ENCODE measurements at places on chromosomes 4 and X. TPM values are rescaled to one million over a fixed set of nuclear protein-coding genes. Genes with fewer than 3 reads are reported as not detected.

Gene RNF175
- polyA plus RNA-seq = 4.1 TPM

Gene IRF2
- 37.9 TPM for polyA plus RNA-seq

Gene PDZD4
- polyA plus RNA-seq = 6.8 TPM

Gene GALNT7
- 37.1 TPM for polyA plus RNA-seq

Gene P2RY10
- 0.15 TPM for polyA plus RNA-seq

Gene CYLC1
- not detected for polyA plus RNA-seq

Gene EGF
- 3.8 TPM for polyA plus RNA-seq

Gene MBNL3
- polyA plus RNA-seq = 30.6 TPM

Gene SPANXN4
- polyA plus RNA-seq = not detected

Gene INTS6L
- 23.2 TPM for polyA plus RNA-seq

Gene PROM1
- polyA plus RNA-seq = 39.6 TPM

Gene ITM2A
- 89.1 TPM for polyA plus RNA-seq

Gene VSIG1
- polyA plus RNA-seq = 0.90 TPM

Gene NLGN4X
- polyA plus RNA-seq = 13.7 TPM

Gene TCEAL7
- polyA plus RNA-seq = 48.4 TPM

Gene CHIC1
- 10.9 TPM for polyA plus RNA-seq

Gene GABRA4
- 0.04 TPM for polyA plus RNA-seq

Gene ARHGEF38
- polyA plus RNA-seq = 3.7 TPM

Gene PAGE1
- polyA plus RNA-seq = not detected

Gene RAB33A
- 0.65 TPM for polyA plus RNA-seq

Gene FANCB
- 3.8 TPM for polyA plus RNA-seq

Gene ARHGAP24
- 130 TPM for polyA plus RNA-seq

Gene RBM46
- 0.10 TPM for polyA plus RNA-seq

Gene ARX
- polyA plus RNA-seq = not detected

Gene SLC7A11
- 2.2 TPM for polyA plus RNA-seq

Gene DRP2
- 1.9 TPM for polyA plus RNA-seq

Gene AIFM1
- polyA plus RNA-seq = 97.6 TPM

Gene EMCN
- polyA plus RNA-seq = 143 TPM

Gene PSAPL1
- not detected for polyA plus RNA-seq

Gene TIGD2
- polyA plus RNA-seq = 13.4 TPM

Gene ATP2B3
- polyA plus RNA-seq = 0.14 TPM

Gene P2RY8
- polyA plus RNA-seq = 1.5 TPM

Gene TEX13B
- polyA plus RNA-seq = not detected

Gene MAP7D2
- 3.5 TPM for polyA plus RNA-seq

Gene SCARB2
- 168 TPM for polyA plus RNA-seq

Gene AKAP4
- 0.12 TPM for polyA plus RNA-seq

Gene DCTD
- polyA plus RNA-seq = 121 TPM

Gene SMIM20
- polyA plus RNA-seq = 51.3 TPM

Gene SSX4
- polyA plus RNA-seq = not detected

Gene F8A1
- polyA plus RNA-seq = 9.5 TPM

Gene AMMECR1
- 19.2 TPM for polyA plus RNA-seq

Gene USP17L24
- polyA plus RNA-seq = not detected

Gene SFRP2
- 18.4 TPM for polyA plus RNA-seq

Gene SLC16A2
- polyA plus RNA-seq = 29.3 TPM

Gene CCNB3
- 1.4 TPM for polyA plus RNA-seq

Gene TBX22
- polyA plus RNA-seq = 2.3 TPM

Gene ARMCX1
- polyA plus RNA-seq = 51.4 TPM

Gene ASB5
- polyA plus RNA-seq = 0.20 TPM

Gene BRS3
- 0.06 TPM for polyA plus RNA-seq
